Stimulated activated CD8-positive, alpha-beta memory T cell treated with anti-CD3 and anti-CD28 coated beads, Interleukin-4, amount 100 ng/mL, for 1 hour (primary cell): ENCODE measurements at places on chromosomes 1 and 21.

DNA sequence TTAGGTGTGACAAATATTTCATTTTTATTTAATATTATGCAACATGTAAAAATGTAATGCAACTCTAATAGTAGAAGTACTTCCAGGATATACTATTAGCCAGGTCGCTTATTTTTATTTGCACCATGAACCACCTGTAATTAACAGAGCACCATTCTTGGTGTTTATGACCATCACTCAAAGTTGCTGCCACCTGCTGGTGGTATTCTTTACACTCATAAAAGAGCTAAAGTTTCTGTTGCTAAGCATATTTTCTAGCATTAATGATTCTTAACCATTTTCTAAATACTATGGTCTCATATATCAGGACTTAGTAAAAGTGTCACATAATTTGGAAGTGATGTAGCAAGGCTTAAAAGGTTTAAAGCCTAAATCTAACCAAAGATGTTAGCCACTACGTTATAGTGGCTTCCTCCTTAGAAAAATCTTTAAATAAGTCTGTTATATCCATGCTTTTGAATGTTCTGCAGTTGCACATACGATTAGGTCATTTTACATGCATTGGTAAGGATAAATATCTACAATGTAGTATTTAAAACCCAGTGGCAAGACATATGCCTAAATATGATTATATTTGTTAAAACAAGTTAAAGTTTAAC is 244.5 kb downstream of the NEGR1 start:
- DNase-seq: no peak

GRCh38 chr1:8314346-8315280 is 3.3 kb upstream of the SLC45A1 start:
- no peak for DNase-seq

- no peak for DNase-seq
Observed at GRCh38 chr1:9275161-9275560, 17.5 kb upstream of the SPSB1 start.

DNA sequence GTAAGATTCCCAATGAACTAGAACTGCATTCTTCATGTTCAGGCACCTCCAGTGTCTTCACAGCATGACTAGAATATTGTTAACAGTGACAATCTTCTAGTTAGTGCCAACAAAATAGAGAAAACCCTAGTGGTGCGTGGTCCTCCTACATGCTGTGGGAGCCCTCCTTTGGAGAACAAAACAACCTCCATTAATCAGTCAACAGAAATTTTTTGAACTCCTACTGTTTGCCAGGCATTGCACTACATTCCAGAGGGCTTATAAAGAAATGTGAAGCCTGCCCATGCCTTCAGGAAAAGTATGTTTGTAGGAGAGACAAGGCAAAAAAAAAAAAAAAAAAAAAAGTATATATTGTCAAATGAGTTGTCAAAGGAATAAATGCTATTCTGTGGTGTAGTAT is 252.7 kb downstream of the LRRC40 start:
- no peak for DNase-seq

- DNase-seq: no peak
Observed at GRCh38 chr1:114075105-114075504, 78.6 kb downstream of the SYT6 start.

GRCh38 chr1:111792249-111792648 is 36.5 kb downstream of the DDX20 start:
- no peak for DNase-seq

- no peak for DNase-seq
Observed at GRCh38 chr1:64508629-64509028, 38.7 kb downstream of the CACHD1 start.

GRCh38 chr1:243269461-243269801 is 13.6 kb downstream of the SDCCAG8 start:
- DNase-seq: no peak

DNA sequence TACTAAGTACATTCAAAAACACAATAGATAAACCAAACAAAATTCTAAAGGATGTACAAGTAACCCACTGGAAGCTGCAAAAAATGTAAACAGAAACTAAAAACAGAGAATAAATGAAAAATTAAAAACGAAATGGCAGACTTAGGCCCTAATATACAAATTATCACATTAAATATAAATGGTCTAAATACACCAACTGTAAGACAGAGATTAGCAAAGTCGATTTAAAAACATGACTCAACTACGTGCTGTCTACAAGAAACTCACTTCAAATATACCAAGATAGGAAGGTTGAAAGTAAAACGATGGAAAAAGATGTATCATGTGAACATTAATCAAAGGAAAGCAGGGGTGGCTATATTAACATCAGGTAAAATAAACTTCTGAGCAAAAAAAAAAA is 23.1 kb downstream of the SLC19A1 start:
- DNase-seq: no peak

- DNase-seq: no peak
Observed at GRCh38 chr1:219434285-219434922, 178.5 kb downstream of the ZC3H11B start.
